ENCODE measurements at places on chromosomes 3 and 15.

- no peak for DNase-seq
Observed at GRCh38 chr3:194327218-194328052, 23.7 kb downstream of the CPN2 start.

GRCh38 chr15:33656168-33656567, 312.1 kb upstream of the CHRM5 start:
- no peak for DNase-seq

DNA sequence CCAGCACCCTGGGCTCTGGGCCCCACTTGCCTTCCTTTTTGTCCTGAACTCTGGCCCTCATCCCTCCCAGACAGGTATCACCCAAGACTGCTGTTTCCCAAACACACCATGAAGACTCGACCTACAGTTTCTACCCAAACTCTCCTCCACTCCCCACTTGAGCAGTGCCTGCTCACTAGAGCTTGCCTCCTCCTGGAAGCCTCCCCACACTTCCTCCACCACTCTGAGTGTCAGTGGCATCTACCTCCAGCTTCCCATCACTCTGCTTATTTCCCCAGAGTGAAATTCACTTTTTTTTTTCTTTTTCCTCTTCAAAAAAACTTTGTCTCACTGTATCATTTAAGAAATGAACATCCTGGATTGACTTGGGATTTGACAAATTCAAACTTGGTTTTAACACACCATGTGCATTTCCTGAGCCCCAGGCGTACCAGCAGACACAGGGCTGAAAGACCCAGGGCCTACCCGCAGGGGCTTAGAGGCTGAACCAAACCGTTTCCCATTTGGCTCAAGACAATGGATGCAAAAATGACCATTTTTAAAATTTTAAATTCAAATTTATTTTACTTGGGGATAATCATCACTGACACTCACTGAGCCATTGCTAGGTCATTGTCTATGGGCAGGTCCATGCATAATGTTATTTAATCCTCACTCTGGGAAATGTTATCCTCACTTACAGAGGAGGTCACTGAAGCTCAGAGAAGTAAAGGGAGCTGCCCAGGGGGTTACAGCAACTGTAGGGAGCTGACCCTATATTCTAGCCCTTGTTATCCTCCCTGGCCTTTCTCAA, 62.3 kb downstream of the IQSEC1 start:
- no peak for DNase-seq

- no peak for DNase-seq
Observed at GRCh38 chr15:62147149-62147548, 17.9 kb downstream of the C2CD4B start.

DNA sequence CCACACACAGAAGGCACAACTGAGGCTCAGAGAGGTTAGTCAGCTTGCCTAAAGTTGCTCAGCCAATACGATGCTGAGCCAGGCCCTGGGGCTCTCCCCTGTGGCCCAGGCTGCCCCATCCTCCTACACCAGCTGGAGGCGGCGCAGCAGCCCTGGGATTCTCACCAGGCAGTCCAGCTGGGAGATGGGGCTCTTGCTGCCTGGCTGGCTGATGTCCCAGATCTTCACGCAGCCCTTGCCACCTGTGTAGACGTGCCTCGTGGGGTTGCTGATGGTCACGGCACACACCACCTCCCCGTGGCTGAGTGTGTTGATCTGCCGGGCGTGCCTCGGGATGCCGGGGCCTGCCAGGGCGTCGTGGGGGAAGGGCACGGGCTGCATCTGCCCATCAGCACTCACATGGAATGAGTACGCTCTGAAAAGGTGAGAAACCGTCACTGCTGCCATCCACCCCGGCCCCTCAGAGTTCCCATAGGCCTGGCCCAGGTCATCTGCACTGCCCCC, 42.8 kb downstream of the TLE3 start:
- DNase-seq, result no peak

- DNase-seq, result no peak
Observed at GRCh38 chr3:195251336-195252065, 19.5 kb downstream of the XXYLT1 start.

DNA sequence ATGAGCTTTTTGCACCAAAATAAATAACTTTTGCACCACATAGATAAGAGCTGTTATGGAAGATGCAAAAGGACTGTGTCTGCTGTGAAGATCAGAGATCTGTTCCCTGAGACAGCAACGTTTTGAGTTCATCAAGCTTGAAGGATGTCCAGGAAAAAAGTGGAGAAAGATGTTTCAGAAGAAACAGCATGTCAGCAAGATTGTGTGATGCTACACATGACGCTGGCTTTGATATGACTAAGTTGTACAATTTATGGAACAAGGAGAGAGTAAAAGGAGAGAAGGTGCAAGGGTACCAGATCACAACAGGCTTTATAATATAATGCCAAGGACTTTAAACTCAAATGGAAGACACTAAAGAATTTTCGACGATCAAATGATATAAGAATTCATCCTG, 16.6 kb downstream of the TJP1 start:
- DNase-seq, result no peak

DNA sequence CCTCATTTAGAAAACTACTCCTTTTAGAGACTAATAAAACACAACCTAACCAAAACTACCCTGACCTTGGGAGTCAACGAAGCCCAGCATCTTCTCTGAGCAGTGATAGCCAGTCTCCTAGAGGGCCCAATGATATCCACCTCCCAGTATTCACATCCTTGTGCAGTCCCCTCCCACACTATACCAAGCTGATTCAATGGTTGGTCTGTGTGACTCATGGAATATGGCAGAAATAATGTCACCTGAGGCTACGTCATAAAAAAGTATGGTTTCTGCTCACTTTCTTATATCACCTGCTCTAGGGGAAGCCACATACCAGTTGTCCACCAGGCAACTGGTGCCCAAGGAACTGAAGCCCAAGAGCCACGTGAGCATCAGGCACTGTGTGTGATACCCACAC, 21.4 kb upstream of the USF3 start:
- DNase-seq, result no peak

DNA sequence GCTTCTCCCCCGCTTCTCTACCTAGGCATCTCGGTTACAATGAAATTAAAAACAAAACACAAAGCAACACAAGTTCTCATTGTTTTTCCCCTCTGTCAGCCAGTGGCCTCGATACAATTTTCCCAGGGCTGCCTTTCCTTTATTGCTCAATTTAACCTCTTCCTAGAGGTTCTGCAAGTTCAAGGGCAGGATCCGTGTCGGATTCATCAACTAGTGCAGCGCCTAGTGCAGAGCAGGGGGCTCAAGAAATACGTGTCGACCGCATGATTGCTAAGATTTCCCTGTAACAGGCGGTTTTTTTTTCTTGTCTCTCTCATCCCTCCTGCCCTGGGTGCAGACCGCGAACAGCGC, 1.4 kb upstream of the BHLHE40 start:
- no peak for DNase-seq

DNA sequence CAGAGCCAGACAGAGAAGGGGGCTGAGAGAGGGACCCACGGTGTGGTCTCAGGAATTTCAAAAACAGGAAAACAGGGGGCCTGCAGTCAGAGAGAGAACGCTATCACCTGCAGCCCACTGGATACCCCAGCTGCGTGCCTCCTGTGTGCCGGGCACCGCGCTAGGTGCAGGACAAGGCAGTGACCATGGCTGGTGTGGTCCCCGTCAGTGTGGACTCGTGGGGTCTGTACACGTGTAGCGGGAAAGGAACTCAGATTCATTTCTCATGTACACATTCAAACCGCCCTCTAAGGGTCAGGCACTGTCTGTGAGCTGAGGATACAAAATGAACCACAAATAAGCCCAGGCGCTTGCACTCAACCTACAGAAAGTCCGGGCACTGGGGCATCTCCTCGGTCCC, 20.9 kb downstream of the SSUH2 start:
- no peak for DNase-seq

- no peak for DNase-seq
Observed at GRCh38 chr3:149579838-149580542, 77.8 kb downstream of the WWTR1 start.

GRCh38 chr3:66012711-66013110, 26.0 kb downstream of the MAGI1 start:
- no peak for DNase-seq

GRCh38 chr3:5480190-5480589, 292.7 kb downstream of the EDEM1 start:
- no peak for DNase-seq

GRCh38 chr3:112010636-112011035, 11.9 kb downstream of the TAGLN3 start:
- no peak for DNase-seq

DNA sequence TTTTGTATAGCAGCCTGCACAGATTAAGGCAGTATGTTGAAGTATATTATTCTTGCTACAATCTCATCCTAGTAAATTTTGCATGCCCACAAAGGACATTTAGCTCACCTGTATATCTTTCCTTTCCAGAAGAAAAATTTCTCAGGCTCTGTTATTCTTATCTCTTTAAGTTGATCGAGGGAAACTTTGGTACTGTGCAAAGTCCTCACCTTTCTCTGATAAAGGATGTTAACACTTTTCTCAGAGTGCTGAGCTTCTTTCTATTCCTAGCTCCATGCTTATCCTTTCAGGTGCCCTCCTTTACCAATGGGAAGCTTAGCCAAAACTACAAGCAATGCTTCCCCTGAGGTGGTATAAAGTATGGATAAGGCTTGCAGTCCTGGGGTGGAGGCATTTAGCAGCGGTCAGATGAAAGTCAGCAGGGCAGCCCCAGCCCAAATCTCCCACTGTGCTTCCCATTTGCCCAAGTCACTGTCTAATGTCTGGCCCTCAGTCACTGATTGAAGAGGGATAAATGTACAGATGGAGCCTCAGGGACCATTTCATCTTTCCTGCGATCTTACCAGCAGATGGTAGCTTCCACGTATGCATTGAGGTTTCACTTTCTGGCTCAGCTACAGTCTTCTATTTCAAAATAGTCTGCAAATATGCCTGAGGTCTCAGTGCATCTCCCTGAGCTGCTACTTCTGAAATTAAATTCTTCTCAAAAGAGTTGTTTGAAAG, 127.8 kb upstream of the P2RY1 start:
- no peak for DNase-seq

GRCh38 chr15:79168922-79169456, 78.4 kb upstream of the RASGRF1 start:
- no peak for DNase-seq

DNA sequence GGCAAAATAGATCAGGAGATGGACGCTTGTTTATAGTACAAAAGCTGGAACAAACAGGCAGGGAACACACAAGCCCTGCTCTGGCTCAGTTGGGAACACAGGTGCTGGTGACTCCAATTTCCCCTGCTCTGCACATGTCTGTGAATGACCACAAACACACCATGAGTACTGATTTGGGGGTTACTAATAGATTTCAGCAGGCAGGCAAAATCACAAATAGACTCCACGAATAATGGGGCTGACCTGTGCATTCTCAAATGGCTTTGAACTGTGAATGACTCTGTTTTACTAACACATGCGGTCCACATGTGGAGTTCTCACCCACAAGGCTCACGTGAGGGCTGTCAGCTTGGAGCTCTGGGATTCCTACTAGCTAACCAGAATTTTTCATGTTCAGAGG, 3.9 kb downstream of the RTP3 start:
- no peak for DNase-seq

GRCh38 chr15:68962465-68962864, 32.1 kb downstream of the SPESP1 start:
- no peak for DNase-seq

DNA sequence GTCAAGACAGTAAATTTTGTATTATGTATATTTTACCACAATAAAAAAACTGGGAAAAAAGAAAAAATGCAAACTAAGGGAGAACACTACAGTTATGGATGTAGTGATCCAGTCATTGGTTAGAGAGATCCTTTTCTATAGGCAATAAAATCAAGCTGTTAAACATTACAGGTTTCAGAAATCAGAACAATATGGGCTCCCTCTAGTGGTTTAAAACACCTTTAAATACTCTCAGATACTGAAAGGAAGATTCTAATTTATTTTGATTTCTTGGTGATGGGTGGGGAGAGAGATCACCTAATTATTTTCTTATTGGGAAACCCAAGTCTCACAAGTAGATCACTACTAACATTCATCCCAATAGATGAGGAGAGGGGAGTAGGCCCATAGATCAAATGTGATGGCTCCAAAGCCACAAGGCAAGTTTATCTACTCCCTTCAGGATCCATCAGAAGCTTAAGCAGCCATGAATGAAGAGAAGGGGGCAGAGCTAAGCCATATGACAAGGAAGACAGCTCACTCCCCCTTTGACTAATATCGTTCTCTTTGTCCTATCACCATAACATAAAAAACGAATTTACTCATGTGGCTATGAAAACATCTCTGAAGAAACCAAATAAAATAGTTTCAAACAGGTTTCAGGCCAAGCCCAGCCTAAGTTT, 118.6 kb downstream of the ANO10 start:
- DNase-seq, result no peak

DNA sequence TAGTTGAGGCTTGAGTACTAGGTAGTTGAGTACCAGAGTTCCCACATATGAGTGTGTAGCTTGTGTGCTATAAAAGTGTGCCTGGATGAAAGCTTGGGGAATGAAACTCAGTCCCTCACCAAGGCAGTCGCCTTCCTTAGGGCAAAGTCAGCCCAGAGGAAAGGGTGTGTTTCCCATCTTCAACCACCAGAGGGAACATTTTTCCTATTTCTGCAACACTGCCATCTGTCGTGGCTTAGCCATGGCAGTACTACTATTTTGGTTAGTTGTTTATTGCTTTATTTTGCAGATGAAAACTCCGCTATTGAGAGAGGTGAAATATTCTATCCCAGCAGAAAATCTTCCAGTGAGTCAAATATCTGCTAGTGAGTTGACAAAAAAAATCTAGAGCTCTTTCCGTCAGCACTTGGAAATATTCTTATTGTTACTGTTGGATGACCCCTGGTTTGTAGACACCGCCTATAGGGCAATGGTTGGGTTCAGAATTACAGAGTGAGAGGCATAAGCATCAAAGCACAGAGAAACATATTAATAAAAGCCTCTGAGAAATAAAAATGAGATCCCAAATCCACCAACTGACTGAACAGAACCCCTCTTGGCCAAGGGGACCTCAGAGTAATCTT, 239.9 kb downstream of the CPNE4 start:
- no peak for DNase-seq

GRCh38 chr15:42152196-42152920, 4.1 kb downstream of the PLA2G4F start:
- no peak for DNase-seq

Data from activated gamma-delta T cell (primary cell).